ENCODE measurements at places on chromosomes 7 and 10.

GRCh38 chr7:3027005-3027845, 16.4 kb downstream of the CARD11 start:
- DNase-seq = no peak

DNA sequence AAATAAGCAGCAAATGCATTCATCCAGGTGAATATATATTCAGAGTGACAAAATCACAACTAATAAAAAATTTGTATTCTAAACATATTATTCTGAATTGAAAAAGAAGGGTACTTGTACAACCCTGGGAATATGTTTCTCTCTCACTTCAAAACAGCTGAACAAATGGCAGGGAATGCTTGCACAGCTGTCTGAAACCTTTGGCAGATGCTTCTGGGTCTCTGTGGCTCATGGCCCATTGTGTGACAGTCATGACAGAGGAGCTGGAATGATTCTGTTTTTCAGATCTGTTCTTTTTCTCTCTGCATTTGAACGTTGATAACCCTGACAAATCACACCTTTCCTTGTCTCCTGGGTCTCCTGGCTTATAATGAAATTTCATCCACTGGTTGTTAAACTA, 275.7 kb upstream of the FZD1 start:
- DNase-seq = no peak

DNA sequence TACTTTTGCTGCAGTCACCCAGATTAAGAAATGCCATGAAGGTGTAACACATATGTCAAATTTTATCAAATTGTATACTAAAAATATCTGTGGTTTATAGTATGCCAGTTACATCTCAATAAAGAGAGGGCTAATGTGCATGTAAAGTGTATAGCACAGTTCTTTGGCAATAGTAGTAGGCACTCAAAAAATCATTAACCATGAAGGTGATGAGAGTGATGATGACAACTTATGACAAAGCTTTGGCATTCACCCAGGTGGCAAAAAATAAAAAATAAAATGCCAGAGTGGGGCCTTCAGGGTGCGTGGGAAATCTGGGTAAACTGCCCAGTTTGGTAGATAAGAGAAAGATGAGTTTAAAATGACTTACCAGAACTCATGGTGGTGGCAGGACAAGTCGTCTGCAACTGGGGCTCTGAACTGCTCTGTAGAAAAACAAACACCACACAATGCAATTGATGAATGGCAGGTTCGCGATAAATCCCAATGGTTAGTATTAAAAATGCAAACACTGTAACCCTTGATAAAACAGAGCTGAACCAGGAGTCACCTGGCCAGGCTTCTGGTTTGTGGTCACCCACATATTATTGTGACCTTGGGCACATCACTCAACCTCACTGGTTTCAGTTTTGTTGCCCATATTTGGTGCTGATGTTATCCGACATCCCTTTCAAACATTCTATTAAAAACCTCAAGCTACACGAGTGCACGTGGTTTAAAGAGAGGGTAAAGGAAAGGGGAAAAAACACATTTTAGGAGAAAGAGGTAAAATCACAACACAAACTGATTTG, 120.2 kb downstream of the SORBS1 start:
- DNase-seq = no peak

- no peak for DNase-seq
Measured at GRCh38 chr10:130018265-130018664, 54.2 kb upstream of the EBF3 start.

- no peak for DNase-seq
Measured at GRCh38 chr10:89086801-89087521, 96.4 kb downstream of the FAS start.

GRCh38 chr7:141161550-141162535, 88.0 kb downstream of the TMEM178B start:
- no peak for DNase-seq

GRCh38 chr10:120513307-120513796, 56.3 kb downstream of the PLPP4 start:
- no peak for DNase-seq

DNA sequence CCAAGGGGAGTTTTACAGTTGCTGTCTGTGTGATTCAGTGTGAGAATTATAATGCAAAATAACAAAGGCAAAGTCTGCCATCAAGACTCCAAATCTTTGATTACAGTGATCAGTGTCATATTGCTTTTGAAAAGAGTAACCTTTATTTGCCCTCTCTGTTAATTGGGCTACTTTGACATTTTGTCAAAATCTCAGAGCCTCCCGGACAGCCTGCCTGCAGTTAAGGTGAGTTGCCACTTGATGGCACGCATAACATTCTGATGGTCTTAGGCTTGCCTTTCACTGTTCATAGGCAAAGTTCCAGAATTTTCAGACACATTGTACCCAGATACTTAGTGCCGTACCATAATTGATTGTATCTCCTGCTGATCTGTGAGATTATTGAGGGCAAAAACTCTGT, 253.5 kb downstream of the ABCA13 start:
- no peak for DNase-seq

GRCh38 chr10:48684463-48684791, 246 bp upstream of the WDFY4 start:
- no peak for DNase-seq

DNA sequence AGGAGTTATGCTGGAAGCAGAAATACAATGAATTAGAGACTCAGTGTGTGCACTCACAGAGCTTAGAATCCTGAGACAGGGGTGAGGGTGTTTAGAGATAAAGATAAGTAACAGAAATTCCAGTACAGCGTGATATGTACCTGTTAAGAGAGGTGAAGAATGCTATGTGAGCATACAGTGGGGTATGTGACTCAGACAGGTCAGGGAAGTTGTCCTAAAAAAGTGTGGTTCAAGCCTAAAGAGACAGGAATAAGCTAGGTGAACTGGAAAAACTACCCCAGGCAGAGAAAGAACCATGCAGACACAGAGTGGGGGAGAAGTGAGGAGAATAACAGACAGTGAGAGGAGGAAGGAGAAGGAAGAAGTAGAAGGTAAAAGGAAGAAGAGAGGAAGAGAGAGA, 8.6 kb downstream of the SMIM30 start:
- no peak for DNase-seq

DNA sequence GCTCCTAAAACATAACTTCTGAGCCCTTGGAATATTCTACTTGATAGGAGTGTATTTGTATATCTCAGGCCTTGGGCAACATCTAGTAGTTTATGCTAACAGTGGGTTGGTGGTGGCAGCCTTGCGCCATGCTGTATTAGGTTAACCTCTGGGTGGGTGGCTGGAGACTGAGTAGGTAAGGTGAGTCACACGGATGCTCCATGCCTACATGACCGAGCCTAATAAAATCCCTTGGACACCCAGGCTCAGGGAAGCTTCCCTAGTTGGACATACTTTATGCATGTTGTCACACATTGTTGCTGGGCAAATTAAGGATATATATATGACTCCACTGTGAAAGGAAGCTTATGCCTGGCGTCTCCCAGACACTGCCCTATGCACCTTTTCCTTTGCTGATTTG, 6.0 kb upstream of the DAGLB start:
- no peak for DNase-seq

- no peak for DNase-seq
Measured at GRCh38 chr7:47786557-47787248, 161.6 kb downstream of the PKD1L1 start.

GRCh38 chr7:31707089-31707488, 20.1 kb downstream of the PPP1R17 start:
- DNase-seq = no peak

GRCh38 chr7:112411186-112411795, 39.0 kb upstream of the IFRD1 start:
- DNase-seq = no peak

DNA sequence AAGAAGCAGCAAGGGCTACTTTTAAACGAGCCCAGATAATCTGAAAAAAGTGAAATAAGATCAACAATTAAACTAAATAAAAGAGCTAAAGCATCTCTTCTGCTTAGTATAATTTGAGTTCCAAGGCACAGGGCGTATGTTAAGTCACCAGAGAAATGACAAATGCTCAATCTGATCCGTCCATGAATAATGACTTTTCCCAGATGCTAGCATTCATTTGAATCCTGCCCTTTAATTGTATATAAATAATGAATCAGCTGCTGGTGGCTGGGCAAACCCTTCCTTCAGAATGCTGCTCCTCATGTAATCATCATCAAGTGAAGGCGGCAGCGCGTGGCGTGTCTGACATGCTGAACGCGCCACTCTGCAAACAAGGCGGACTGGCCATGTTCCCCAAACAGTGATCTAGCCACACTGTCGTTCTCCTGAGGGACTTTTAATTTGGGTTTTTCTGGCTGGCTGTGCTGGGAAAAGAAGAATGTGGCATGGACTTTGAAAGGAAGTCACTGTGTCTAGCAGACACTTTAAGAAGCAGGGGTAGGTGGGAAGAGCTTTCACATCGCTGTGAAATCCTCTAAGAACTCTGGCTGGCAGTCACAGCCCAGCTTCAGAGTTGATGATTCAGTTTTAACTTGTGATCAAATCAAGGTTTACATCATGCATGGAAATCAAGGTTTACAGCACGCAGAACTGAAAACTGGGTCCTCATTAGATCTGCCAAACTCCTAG, 70.7 kb downstream of the BEND7 start:
- DNase-seq = no peak

GRCh38 chr7:88239852-88240251, 20.0 kb upstream of the SRI start:
- no peak for DNase-seq

- no peak for DNase-seq
Measured at GRCh38 chr10:57716884-57717283, 550.8 kb downstream of the IPMK start.

Data from stimulated activated CD8-positive, alpha-beta memory T cell treated with anti-CD3 and anti-CD28 coated beads, Interleukin-7, amount 100 ng/mL, for 1 hour (primary cell).